Naive thymus-derived CD8-positive, alpha-beta T cell (primary cell): ENCODE measurements at places on chromosomes 12 and 14. TPM values are rescaled to one million over a fixed set of nuclear protein-coding genes. Genes with fewer than 3 reads are reported as not detected.

DNA sequence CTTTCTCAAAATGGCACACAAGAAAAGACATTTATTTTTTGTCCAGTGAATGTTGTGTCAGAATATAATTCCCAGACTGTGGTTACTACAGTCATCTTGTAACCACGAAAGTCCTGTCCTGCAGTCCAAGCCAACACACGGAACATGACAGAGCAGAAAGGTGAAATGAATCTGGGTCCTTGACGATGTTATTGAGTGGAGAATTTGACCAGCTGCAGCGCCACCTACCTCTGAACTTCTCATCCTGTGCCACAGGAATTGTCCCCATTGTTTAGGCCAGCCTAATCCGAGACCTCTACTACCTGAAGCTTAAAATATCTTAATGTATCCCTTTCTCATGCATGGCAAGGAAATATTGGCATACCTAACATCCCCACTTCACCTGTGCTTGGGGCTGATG, 64.1 kb upstream of the OTX2 start:
- no peaks in the 10 kb centered on the region for H3K36me3 ChIP-seq
- H3K27me3 ChIP-seq: peaks cover 12% of the 10 kb centered on the region
- DNase-seq: no peak
- no peak overlapping the region for H3K4me3 ChIP-seq
- no peaks in the 10 kb centered on the region for H3K4me1 ChIP-seq

- no peak for DNase-seq
- no peak overlapping the region for H3K27ac ChIP-seq
- H3K27me3 ChIP-seq: peaks cover 40% of the 10 kb centered on the region
- H3K4me1 ChIP-seq: peaks cover 3% of the 10 kb centered on the region
Observed at GRCh38 chr14:104211215-104211614, 72.8 kb downstream of the KIF26A start.

DNA sequence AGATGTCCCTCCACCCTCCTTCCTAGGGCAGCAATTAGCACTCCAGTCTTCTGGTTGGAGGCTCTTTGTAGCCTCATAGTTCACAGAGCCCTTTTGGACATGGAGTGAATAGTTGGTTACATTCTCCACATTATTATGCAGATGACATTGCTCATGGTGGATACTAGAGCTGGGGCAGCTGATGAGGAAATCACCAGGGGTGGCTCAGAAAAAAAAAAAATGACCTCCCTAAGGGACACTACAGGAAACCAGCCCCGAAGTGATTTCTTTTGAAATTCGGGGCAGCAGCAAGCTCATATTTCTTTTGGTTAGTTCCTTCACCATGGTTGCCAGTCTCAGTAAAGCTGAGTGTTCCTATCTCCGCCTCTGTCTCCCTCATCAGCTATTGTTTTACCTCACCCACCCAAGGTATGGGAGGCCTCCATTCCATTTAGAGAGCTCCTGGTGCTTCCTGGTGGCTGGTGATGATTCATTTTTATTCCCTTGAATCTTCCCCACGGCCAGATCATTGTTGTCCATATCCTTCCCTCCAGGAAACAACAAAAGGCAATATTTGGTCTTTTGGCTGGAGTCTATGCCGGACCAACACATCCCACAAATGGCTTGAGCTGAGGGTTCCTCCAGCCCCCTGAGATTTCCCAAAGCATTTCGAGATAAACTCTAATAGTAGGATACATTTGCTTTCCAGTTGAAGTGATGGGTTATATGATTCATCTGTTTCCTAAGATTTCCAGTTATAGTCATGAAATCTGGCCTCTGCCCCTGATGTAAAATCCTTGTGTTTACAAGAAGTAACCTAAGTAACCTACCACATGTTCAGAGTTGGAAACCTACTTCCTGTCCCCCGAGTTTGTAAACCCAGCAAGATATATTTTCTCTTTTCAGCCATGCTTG, 56.2 kb upstream of the NID2 start:
- no peaks in the 10 kb centered on the region for H3K36me3 ChIP-seq
- no peak overlapping the region for H3K27ac ChIP-seq
- peaks cover 18% of the 10 kb centered on the region for H3K4me1 ChIP-seq
- peaks cover 3% of the 10 kb centered on the region for H3K27me3 ChIP-seq
- DNase-seq: no peak

DNA sequence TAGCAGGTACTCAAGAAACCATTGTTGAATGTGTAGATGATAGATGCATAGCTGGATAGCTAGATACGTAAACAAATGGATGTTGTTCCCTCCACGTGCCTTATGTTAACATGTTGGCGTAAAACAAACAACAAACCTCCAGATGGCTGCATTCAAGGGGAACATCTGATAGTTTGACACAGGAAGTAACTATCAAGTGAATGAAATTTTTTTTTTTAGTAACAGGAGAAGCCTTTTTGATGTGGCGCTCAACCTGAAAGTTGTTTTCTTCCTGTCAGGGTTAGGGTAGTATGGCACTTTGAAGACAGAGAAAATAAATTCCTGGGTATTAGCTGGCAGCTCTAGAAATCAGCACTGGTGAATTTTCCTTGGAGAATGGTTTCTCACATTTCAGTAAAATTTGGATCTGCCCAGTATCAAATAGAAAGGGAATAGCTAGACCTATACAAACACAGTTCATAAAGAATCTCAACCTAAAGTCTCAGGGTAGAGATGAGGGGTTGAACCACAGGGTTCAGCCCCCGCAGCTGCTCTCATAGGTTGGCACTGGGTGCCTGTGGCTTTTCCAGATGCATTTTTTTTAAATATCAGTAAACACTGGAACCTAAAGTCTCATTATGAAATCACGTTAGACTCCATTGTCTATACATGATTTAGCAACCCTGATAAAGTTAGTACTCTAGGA, 18.8 kb upstream of the RAP1B start:
- H3K36me3 ChIP-seq: peaks cover 19% of the 10 kb centered on the region
- peak overlapping the region; percentile 53 for H3K27ac ChIP-seq
- DNase-seq: peak; percentile 25
- H3K4me3 ChIP-seq: peak overlapping the region; percentile 83
- no peaks in the 10 kb centered on the region for H3K27me3 ChIP-seq

DNA sequence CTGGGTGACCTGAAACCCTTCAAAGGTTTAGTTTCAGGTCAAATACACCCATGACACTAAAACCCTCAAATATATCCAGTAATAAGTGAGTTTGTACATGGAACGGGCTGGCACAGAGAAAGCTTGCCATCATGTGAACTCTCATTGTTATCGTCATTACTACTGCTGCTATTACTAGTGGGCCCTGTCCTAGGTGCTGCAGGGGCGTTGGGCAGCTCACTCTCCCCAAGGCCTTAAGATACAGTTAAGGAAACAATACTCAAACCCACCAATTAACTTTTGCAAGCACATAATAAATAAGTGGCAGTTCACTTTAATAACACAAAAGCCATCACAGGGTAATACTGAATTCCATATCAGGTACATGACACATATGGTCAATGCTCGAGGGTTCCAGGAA, 71.3 kb downstream of the SPTB start:
- DNase-seq: no peak
- H3K36me3 ChIP-seq: no peaks in the 10 kb centered on the region
- H3K27me3 ChIP-seq: peaks cover 7% of the 10 kb centered on the region
- H3K4me1 ChIP-seq: no peaks in the 10 kb centered on the region
- no peak overlapping the region for H3K27ac ChIP-seq

The DNAI7 gene
- polyA plus RNA-seq: 0.16 TPM

DNA sequence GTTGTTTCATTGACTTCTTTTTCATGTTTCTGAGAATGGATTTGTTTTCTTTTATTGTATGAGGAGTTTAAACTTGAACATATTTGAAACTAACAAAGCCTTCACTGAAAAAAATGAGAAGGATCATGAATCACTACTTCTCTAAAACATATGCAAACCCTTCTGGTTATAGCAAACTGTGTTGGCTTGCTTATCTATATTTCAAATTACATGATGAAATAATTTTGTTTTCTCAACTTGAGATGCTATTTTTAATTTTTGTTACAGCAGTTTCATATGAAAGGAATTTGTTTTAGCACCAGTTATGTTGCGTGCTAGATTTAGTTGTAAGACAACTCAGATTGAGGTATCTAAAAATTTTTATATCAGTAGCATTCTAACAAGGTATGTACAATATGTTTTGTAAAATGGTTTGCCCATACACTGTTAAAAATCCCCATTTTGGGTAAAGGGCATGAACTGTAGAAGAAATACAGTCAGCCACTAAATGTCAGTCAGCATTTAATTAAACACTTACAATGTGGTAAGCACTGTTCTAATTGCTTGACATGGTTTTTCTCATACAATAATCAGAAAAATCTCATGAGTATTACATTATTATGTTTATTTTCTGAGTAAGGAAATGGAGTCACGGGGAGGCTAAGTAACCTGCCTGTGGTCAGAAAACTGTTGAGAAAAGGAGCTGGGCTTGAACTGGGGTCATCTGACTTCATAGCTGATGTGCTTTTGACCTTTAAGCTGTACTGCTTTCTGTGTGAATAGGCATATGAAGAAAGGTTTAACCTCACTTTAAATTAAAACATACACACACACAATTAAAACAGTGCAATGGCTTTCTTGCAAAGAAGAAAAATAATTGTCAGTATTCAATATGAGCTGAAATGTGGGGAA, 105.7 kb downstream of the PLEKHA5 start:
- no peak overlapping the region for H3K27ac ChIP-seq
- H3K36me3 ChIP-seq: no peaks in the 10 kb centered on the region
- DNase-seq: no peak

The CD163L1 gene
- not detected for polyA plus RNA-seq

The AHNAK2 gene
- polyA plus RNA-seq: not detected

The TSPAN19 gene
- not detected for polyA plus RNA-seq

DNA sequence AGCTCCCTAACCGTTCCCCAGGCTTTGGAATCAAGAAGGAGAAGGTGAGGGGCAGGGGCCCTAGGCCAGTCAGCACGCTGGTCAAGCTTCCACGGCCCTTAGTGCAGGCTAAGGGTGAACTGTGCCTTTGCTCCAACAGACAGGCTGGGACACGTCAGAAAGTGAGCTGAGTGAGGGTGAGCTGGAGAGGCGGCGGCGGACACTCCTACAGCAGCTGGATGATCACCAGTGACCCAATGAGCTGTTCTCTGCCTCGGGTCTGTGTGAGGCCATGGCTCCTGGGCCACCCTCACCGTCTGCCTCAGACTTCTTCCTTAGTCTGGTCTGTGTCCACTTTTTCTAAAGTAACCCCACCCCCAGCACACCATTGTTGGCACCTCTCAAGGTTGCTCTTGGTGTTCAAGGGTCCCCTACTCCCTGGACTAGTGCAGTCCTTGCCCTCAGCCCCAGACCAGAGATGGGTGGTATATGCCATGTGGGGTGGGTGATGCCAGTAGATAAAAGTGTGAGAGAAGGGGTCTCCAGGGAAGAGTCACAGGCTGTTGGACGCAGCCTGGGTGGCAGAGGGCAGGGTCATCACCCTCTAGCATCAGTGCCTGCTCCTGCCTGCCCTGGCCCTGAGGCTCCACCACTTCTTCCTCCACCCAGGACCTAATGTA, 20.7 kb downstream of the PRPF40B start:
- DNase-seq: no peak
- H3K36me3 ChIP-seq: peaks cover 30% of the 10 kb centered on the region
- peak overlapping the region; percentile 90 for H3K27ac ChIP-seq

The RNASE1 gene
- not detected for polyA plus RNA-seq

The DDN gene
- polyA plus RNA-seq: not detected

The CCDC38 gene
- not detected for polyA plus RNA-seq

GRCh38 chr12:3333991-3334391, 157.0 kb upstream of the PRMT8 start:
- peaks cover 7% of the 10 kb centered on the region for H3K27me3 ChIP-seq
- no peak overlapping the region for H3K4me3 ChIP-seq
- no peak overlapping the region for H3K27ac ChIP-seq
- H3K36me3 ChIP-seq: no peaks in the 10 kb centered on the region
- no peaks in the 10 kb centered on the region for H3K4me1 ChIP-seq

DNA sequence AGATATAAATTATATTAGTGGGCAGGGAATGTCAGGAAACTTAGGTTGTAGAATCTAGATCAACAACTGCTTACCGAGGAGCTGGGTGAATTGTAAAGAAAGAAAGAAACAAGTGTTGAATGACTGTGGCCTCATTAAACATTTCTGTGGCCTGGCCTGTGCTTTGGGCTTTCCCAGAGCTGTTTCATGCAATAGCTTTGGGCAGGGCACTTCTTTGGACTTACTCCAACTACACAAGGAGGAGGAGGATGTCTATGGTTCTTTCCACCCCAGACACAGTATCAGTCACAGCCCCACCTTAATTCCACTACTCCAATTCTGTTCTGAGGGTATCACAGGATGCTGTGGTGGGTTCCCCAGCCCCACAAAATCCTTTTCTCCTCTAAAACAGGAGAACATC, 38.0 kb downstream of the DPF3 start:
- no peaks in the 10 kb centered on the region for H3K27me3 ChIP-seq
- H3K4me3 ChIP-seq: no peak overlapping the region
- H3K27ac ChIP-seq: no peak overlapping the region

DNA sequence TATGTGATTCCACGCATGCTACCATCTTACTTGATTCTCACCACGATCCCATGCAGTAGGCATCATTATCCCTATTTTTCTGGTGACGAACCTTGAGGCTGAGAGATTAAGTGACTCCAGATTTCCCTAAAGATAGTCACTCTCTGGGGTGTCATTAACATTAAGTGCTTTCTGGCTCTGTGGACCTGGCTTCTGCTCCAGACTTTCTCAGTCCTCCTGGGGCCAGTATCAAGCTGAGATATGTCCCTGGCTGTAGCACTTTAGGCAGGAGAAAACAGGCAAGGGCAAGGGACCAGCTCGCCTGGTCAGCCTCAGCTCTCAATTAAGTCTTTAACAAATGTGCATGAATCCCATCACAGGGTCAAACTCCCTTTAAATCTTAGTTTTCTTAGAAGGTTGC, 38.3 kb upstream of the PRB2 start:
- no peaks in the 10 kb centered on the region for H3K36me3 ChIP-seq
- H3K27me3 ChIP-seq: no peaks in the 10 kb centered on the region
- H3K27ac ChIP-seq: no peak overlapping the region

DNA sequence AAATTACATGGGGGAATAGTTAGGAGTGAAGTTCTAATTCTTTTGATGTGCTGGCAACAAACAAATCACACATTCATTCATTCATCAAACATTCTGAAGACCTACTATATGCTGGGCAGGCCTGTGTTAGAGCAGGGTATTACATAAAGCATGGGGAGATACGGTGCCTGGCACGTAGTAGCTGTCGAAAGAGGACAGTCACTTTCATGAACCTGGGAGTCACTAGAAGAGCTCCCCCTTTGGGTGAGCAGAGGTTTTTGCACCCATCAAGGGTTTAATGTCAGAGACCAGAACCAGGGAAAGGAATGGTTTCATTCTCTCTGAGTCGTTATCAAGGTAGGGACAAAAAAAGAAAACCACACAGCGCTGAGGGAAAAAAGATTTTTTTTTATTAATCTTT, 10.0 kb downstream of the LHX5 start:
- DNase-seq: no peak
- H3K36me3 ChIP-seq: no peaks in the 10 kb centered on the region
- no peak overlapping the region for H3K27ac ChIP-seq
- H3K4me1 ChIP-seq: peaks cover 11% of the 10 kb centered on the region
